AML-193 (cell line): ENCODE measurements at places on chromosomes 5 and 9.

DNA sequence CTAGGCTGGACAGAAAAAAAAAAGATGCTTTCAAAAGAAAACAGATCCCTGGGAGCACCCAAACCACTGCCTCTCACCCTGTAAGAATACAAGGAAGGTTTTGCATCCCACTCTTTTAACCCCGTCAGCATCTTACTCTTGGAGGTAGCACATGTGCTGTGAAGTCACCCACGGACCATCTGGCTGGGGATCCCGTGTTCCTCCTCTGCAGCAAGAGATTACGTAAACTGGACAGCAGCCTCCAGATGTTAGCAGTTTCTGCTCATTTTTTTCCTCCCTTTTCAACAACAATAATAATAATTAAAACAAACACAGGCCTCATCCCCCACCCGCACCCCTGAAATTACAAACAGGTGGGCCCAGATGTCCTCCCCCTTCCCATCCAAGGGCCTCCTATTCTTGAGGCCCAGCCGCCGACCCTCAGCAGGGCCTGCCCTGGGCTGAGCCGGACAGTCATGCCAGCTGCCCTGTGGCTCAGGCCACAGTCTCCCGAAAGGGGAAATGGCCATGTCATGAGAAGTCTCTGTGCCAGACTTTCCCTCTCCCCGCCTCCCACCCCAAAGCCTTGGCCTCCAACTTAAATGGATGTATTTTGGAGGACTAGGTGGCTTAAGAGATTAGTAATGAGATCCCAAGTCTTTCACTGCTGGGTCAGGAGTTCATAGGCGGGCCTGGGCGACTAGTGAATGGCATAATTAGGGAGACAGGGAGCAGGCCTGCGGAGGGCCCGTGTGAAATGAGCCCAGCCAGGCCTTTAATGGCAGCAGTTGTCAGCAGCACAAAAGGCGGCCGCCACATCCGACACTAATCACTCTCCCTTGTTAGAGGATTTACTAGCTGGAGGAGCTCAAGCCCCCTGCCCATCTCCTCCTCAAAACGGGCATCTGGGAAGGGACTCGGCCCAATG is 165.1 kb downstream of the PAPPA start:
- DNase-seq: no peak

DNA sequence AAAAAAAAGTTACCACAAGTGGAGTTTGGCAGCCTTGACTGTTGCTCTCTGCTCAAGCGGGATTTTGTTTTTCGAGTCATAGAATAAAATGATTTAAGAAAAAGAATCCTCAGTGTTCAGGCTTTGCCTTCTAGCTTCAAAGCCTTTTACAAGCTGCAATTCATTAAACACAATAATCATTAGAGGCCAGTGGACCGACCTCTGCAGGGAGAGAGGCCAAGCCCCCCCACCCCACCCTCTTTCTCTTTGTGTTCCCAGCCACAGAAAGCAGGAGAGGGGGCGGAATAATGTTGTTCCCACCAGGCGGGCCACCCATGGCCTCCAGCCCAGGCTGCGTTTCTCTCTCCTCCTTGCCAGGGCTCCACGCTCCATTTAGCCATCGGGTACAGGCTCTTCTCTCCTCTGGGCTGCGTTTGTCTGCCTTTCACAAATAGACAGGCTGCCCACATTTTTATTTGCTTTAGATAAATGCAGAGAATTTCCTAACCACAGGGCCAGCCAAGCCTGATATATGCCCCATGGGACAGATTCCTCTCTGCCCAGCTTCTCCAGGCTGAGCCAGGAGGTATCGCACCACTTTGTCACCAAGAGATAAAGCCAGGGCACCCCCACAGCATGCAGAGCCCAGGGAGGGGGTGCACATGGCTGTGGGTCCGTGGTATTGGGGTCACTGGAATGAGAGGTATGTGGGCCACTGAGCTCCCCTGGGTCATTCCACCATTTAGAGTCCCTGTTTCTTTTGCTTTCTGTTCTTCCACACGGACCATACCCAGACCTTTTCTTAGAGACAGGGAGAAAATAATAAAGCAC is 318.8 kb downstream of the PIK3R1 start:
- no peak for DNase-seq

DNA sequence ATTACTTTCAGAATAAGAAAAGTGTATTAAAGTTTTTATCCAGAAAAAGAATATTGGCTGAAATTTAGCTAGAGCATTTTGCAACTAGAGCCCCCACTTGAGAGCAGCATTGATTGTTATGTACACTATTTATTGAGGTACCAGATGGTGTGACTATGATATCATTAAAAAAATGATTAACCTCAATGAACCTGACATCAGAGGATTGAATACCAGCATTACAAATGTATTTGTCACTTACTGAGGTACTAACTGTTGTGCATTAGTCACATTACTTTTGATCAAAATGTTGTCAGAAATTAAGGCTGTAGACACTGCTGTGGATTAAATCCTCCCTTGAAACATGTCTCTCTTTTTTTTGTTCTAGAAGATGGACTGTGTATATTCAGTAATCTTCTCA is 127.8 kb upstream of the DHFR start:
- DNase-seq: no peak

DNA sequence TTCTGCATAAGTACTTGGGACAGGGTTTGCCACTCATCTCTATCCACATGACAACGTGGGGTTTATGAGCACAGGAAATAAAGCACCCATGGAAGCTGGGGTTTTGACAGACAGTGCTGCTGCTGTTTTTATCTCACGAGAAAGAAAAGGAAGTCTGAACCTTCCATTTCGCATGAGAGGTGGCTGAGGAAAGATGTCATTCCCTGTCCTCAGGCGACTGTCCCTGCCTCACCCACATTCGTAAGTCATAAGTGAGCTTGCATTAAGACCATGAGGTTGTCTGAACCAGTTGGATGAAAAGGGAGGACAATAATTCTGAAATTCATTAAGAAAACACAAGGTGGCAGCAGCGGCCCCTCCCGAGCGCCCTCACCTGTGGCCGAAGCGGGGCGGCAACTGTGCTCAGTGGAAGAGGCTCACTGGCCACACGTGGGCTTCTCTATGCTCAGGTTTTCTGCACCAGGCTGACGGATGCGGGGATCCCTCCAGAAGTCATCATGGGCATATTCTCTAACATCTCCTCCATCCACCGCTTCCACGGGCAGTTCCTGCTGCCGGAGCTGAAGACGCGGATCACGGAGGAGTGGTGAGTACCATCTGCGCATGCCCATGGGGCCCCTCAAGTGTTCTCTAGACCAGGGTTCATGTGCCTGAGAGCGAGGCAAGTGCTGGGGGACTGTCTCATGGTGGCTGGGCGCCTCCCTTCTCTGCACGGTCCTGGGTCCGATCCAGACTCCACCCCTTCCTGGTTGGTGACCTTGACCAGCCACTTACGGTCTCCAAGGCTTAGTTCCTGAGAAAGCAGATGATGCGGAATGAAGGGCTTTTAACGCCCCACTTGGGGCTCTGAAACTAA is 54.7 kb upstream of the SUSD3 start:
- peak; percentile 14 for DNase-seq

DNA sequence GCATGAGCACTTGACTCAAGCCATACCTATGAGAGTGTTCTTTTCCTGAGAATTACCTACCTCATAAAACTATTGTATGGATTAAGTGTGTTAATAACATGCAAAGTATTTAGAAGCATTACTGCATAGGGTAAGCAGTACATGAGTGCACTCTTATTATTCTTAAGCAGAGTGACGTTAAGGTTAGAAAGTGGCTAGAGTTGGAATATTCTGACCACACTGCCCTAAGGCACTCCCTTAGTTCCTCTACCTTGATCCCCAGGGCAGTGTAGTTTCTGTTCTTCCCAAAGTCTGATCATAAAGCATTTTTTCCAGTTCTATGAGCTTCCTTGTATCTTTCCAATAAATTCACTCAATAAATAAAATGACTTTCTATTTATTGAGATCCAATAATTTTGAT is 189.2 kb downstream of the PCSK1 start:
- DNase-seq: no peak

DNA sequence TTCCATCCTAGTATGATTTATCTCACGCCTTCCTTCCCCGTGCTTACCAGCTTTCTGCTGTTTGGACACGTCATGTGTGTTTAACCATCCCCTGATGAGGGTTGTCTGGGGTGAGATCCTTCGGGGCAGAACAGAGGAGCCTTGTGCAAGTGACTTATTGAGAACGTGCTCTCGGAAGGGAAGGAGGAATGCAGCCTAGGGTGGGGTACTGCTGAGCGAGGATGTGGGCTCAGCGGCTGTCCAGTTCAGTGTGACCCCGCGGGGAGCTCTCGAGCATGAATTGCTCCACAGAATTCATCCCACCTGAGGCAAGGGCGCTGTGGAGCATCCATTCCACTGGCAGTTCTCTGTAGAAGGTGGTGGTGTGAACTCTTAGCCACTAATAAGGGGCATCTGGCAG is 4.0 kb downstream of the MYOZ3 start:
- no peak for DNase-seq

GRCh38 chr5:37739817-37740261 is 100.0 kb downstream of the GDNF start:
- DNase-seq: no peak

GRCh38 chr5:126456217-126456820 is 33.1 kb downstream of the GRAMD2B start:
- DNase-seq: no peak

DNA sequence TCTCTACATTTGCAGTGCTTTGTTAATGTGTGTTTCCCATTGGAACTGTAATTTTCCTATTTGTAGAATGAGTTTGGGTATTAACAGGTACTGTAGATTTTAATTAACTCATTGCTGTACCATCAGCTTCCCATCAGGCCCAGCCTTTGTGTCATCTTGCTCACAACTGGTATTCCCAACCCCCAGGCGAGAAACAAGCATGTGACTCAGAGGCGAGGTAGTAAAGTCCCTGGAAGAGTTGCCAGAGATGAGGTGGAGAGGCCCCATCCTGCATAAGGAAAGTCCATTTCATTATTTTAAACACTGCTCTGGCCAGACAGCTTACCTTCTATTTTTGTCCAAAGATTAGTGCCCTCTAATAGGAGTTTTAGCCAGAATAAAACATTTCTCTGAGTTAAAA is 29.9 kb downstream of the ADCY2 start:
- no peak for DNase-seq

GRCh38 chr9:108050894-108051293 is 561.3 kb upstream of the KLF4 start:
- DNase-seq: no peak

- DNase-seq: no peak
Measured at GRCh38 chr5:57632937-57633336, 150.3 kb upstream of the ACTBL2 start.

DNA sequence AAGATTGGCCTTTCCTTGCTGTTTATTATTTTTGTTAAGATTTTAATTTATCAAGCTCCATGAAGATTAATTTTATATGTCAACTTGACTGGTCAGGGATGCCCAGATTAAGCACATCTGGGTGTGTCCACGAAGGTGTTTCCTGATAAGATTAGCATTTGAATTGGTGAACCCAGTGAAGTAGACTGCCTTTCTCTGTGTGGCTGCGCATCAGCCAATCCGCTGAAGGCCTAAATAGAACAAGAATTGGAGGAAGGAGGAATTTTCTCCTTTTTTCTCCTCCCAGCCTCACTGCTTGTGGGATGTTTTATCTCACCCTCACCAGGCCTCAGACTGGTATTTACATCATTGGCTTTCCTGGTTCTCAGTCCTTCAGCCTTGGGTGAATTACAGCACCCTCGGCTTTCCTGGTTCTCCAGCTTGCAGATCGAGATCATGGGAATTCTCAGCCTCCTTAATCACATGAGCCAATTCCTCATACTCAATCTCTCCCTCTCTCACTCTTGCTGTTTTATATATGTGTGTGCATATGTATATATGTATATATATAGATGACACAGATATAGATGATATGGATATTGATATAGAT is 135.4 kb upstream of the SPEF2 start:
- DNase-seq: no peak

DNA sequence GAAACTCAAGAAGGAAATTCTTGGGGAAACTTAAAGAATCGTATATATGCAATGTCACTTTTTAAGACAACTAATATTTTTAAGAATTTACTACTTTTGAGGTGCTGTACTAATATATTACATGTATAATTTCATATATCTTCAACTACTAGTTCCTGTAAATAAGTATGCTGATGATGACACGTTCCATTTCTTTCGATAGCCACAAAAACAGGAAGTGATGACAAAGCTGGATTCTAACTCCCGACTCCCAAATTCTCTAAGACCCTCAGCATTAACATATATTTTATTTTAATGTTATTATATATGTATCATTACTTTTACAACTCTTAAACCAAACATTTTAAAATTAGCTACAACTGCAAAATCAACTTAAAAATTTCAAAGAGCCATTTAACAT is 74.8 kb downstream of the STK32A start:
- no peak for DNase-seq

GRCh38 chr5:77486344-77486962 is 5.7 kb downstream of the WDR41 start:
- no peak for DNase-seq

GRCh38 chr9:35074141-35074540 is 1.7 kb upstream of the VCP start:
- DNase-seq: no peak

DNA sequence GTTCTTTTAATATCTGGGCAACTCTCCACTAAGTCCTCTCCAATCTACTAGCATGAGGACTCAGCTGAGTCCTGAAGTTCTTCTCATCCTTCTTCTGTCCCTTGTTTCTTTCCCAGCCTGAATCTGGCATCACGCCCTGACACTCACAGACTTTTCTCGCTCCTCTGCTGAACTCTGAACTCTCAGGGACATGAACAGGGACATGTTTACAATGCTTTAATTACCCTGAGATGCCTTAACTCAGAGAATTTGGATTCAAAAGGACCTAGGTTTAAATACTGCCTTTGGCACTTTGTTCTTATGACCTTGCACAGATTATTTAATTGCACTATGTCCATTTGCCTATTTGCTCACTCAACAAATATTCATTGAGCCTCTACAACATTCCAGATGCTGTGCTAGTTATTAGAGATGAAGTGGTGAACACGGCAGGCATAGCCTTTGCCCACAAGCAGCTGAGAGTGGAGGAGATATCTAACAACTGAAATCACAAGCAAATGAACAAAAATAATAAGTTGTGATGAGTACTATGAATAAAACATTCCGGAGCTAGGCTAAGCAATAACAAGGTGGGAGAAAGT is 106.0 kb downstream of the ADRB2 start:
- DNase-seq: no peak

DNA sequence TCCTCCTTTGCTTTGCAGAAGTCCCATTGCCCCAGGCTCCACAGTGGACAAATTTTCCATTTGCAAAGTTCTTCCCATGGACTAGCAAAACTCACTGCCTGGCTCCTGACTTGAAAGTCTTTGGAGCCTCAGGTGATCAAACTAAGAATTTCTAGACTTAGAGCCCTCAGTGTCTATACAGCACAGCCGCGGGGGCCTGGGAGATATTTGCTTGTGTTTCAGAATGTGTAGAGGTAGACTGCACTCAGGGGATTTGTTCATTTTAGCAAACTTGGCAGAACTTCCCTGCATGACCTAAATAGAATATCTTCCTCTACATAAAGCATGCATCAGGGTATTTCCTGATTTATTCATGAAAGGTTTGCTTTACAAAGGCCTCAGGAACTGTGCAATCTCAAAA is 384.2 kb upstream of the ZNF462 start:
- no peak for DNase-seq

DNA sequence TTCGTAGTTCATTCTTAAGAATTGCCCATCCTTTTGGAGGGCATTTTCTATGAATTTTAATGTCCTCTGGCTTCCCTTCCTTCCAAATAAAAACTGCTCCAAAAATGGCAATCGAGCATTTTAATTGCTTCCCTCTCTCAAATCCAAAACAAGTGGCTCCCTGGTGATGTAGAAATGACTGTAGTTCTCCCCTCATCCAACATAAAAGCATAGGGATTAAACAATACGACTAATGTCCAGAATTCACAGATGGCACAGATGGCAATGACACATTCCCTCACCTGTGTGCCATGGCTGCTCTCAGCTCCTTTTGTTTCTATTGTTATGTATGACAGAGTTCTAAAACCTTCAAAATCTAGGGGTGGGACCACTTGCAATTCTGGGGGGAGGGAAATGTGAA is 417.3 kb downstream of the RAB3C start:
- no peak for DNase-seq
